ENCODE measurements at places on chromosomes 6 and 20.
A peak's percentile ranks its signal among the peaks of the same experiment; 100 is the strongest.

DNA sequence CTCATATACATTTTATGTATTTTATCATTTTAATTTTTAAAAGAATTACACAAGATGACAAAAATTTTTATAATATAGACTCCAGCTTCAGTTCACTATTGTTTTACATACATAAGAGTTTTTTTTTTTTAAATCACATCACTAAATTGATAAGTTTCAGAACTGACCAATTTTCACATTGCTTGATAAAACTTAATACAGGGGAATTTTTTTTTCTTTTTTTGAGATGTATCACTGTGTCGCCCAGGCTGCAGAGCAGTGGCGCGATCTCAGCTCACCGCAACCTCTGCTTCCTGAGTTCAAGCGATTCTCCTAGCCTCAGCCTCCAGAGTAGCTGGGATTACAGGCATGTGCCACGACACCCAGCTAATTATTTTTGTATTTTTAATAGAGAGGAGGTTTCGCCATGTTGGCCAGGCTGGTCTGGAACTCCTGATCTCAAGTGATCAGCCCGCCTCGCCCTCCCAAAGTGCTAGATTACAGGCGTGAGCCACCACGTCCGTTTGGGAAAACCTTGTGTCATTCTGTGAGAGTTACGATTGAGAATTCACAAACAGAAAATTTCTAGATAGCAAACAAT, 36.6 kb upstream of the BTN3A2 start:
- H3K27me3 ChIP-seq: peaks cover 54% of the 10 kb centered on the region
- DNase-seq: no peak
- no peaks in the 10 kb centered on the region for H3K36me3 ChIP-seq
- no peaks in the 10 kb centered on the region for H3K4me1 ChIP-seq
- peak overlapping the region; percentile 42 for H3K4me3 ChIP-seq

DNA sequence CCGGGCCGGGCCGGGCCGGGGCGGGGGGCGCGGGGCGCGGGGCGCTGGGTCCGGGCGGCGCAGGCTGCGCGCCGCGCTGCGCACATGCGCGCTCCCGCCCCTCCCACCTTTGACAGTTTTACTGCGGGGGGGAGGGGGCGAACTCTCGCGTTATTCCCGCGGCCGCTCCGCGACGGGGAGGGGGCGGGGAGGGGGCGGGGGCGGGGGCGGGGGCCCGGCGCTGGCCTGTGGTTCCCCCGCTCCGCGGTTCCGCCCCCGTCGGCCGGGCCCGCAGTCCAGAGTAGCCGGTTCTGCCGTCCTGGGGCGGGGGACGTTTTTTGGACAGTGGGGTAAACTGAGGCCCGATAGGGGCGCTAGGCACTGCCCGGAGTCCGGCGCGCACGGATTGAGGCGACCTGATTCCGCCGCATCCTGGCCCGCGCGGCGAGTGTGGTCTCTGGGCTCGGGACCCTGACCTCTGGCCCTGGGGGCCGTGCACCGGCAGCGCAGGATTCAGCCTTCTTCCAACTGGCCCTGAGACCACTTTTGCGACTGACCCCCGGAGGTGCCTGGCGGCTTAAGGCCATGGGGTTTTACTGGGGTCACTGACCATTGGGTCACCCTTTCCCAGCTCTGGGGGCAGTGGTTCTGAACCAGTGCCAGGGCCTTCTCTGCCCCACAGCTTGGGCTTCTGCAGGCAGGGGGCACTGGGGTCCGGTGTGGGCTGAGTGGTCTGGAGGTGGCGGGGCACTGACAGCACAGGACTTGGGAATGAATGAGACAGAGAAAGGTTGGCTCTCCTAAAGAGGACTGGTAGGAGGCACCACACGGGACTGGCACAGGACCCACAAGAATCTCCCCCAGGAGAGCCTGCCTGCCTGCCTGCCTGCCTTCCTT, at the start of gene ZNF512B:
Gene ZNF512B (minus strand): TSS at position 93 of the 876 bp plus-strand sequence. CDS start 1,980 bp downstream, outside the sequence.
- H3K27ac ChIP-seq: peak within 1 kb of the TSS; percentile 75
- DNase-seq: peak; percentile 70
- H3K4me1 ChIP-seq: peaks cover 6% of the 10 kb centered on the region
- H3K36me3 ChIP-seq: peaks cover 4% of the 10 kb centered on the region

DNA sequence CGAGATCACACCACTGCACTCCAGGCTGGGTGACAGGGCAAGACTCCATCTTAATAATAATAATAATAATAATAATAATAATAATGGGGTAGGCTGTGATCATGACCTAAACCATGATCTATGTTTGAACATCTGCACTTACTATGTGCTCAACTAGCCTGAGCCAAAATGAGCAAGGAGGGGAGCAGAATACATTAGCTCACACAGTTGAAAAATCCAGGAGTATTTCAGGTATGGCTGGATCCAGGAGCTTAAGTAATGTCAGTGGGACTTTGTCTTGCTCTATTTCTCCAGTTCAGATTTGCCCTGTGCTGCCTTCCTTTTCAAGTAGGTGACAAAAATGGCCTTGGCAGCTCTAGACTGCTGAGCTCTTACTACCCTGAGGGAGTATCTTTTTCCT, 32.7 kb upstream of the SLC9A8 start:
- no peak overlapping the region for H3K27ac ChIP-seq
- DNase-seq: no peak
- H3K27me3 ChIP-seq: no peaks in the 10 kb centered on the region
- H3K4me3 ChIP-seq: no peak overlapping the region

GRCh38 chr6:128266946-128267345, 253.5 kb downstream of the PTPRK start:
- no peak for DNase-seq
- H3K27ac ChIP-seq: no peak overlapping the region
- no peaks in the 10 kb centered on the region for H3K27me3 ChIP-seq
- no peaks in the 10 kb centered on the region for H3K36me3 ChIP-seq

Measured in cardiac muscle cell (in vitro differentiated cells and primary cell).